Activated CD4-positive, alpha-beta T cell treated with anti-CD3 and anti-CD28 coated beads, Interleukin-2, amount 50 U/mL, for 48 hours (primary cell): ENCODE measurements at places on chromosomes 12 and 14.

DNA sequence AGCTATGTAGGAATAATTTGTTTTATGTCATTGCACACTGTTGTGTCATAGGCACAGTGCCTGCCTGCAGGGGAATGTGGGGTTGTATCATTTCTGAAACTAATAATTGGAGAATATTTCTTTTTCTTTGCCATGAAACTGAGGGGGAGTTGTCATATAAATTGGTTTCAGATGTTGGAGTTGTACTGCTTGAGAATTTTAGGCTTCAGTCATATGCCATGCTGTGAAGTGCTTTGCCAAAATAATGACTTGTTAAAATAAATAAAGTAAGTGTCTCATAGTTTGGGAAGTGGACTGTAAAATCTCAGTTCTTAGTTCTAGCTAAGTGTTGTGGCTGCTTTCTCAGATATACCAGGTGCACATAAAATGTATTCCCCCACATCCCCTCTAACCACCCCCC is 116.8 kb downstream of the DAAM1 start:
- DNase-seq = no peak

DNA sequence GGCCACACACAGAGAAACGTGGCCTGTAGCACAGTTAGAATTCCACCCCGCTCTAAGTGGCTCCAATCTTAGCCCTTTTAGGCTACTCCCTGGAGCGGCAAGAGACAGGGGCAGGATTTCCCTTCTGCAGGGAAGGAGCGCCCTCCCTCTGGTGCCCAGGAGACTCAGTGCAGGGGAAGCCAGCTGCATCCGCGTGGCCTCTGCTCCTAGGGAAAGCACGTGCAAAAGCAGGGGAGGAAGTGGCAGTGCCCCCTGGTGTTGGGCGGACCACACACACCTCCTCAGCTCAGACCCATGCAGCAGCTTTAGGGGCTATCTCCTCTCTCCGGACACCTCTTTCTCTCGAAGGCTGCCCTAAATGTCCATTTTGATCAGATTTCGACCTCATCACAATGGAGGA is 50.0 kb downstream of the SPRING1 start:
- peak; percentile 44 for DNase-seq

- no peak for DNase-seq
Observed at GRCh38 chr12:10186299-10186698, 7.5 kb downstream of the TMEM52B start.

GRCh38 chr12:6961278-6961694 is 9.2 kb downstream of the PHB2 start:
- peak; percentile 96 for DNase-seq

- no peak for DNase-seq
Observed at GRCh38 chr14:33768458-33768830, 182.4 kb downstream of the EGLN3 start.

- DNase-seq = no peak
Observed at GRCh38 chr14:59252772-59253500, 64.5 kb downstream of the DAAM1 start.

- no peak for DNase-seq
Observed at GRCh38 chr14:104821971-104822608, 21.2 kb downstream of the ZBTB42 start.

DNA sequence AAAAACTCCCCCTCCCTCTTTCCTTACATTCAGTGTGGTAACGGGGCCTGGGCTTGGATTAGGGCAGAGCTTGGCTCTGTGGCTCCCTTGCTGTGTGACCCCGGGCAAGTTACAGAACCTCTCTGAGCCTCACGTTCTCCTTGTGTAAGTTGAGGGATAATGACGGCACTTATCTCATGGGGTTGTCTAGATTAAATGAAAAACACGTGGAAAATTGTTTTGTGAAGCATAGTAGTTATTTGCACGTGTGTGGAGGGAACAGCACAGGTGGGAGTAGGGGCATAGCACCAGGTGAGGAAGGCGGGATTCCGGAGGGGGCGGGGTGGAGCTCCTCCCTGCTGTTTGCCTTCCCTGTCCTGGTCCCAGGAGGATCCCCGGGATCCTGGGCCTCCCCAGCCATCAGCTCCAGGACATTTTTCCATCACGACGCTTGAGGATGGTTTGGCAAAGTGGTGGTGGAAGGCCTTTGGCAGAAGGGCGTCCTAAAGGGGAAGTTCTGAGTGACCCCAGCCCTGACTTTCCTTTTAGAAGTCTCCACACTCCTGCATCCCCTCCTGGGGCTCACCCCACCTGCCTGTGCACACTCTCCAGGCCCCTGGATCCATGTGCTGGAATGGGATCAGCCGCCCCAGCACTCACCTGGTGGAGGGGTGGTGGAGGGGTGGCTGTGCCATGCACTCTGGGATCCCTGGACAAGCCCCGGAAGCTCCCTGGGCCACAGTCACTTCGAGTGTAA is 22.7 kb downstream of the LRTM2 start:
- DNase-seq = no peak

GRCh38 chr14:20343862-20344220 is 406 bp downstream of the PARP2 start:
- DNase-seq = no peak

DNA sequence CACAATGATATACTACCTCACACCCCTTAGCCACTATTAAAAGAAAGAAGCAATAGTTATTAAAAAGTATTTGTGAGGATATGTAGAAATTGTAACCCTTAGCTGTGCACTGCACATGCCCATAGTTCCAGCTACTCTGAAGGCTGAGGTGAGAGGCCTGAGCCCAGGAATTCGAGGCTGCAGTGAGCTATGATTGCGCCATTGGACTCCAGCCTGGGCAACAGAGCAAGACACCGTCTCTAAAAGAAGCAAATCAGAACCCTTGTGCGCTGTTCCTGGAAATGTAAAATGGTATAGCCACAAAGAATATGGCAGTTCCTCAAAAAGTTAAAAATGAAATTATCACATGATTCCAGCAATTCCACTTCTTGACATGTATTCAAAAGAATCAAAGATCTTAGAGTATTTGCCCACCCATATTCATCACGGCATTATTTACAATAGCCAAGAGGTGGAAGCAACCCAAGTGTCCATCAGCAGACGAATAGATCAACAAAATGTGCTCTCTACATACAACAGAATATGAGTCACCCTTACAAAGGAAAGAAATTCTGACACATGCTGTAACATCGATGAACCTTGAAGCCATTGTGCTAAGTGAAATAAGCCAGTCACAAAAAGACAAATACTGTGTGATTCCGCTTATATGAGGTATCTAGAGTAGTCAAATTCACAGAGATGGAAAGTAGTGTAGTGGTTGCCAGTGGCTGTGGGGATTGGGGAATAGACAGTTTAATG is 23.7 kb upstream of the YLPM1 start:
- DNase-seq = no peak

- DNase-seq = no peak
Observed at GRCh38 chr12:10001171-10001776, 2.4 kb upstream of the CLEC1B start.
